Kidney tubule cell (primary cell): ENCODE measurements at places on chromosomes 1 and 21.
A peak's percentile ranks its signal among the peaks of the same experiment; 100 is the strongest.

DNA sequence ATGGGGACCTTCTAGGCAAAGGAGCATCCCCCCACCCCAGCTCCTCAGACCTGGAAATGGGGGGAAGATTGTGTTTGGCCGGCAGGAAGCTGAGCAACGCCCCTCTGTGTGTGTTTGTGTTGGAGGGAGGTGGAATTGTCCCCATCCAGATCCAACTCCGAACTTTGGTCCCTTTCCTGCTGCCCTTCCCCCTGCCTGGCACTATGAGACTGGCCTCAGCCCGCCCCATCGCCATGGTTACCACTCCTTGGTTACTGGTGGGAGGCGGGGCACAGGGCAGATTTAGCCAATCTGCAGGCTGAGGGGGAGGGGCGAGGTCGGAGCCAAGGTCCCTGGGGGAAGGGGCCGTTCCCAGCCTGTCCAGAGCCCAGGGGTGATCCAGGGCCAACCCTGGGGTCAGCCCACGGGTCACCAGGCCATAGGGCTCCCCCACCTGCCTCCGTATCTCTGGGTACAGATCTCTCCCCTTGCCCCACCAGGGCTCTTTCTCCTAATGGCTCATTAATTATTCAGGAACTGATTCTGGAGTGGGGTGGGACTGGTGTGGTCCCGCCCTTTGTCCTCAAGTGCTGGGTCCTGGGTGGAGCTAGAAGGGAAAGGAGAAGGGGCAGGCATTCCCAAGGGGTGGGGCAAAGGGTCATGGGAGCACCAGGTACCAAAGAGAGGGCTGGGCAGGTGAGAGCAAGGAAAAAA, 15.2 kb downstream of the PTPRF start:
- DNase-seq, result peak; percentile 66

GRCh38 chr1:160429702-160430535, 29.6 kb downstream of the VANGL2 start:
- no peak for DNase-seq

DNA sequence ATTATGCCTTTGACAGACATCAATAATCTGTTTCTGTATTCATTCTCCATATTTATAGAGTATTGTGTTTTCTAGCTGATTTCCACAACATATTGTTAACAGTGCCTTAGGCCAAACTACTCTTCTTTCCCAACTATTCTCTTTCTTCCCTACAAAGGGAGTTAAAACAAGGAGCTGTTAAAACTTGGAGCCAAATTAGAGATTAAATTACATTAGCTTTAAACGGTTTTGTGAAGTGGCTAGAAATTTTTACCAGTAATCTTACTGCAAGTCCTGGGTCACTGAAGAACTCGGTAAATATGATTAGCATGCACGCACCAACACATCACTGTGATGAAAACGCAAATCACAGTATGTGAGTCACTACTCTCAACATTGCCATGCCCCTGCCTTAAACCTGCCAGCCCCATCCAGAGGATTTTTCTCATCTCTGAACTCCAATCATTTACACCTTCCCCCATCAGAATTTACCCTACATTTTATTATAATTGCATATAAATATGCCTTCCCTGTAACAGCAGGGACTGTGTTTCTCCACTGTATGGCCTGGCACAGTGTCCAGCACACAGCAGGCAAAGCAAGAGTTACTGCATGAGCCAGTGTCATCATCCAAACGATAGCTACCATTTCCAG, 1.5 kb upstream of the PRDX6 start:
- DNase-seq, result peak; percentile 41

GRCh38 chr1:27726173-27727044, 648 bp downstream of the FAM76A start:
- peak; percentile 57 for DNase-seq

DNA sequence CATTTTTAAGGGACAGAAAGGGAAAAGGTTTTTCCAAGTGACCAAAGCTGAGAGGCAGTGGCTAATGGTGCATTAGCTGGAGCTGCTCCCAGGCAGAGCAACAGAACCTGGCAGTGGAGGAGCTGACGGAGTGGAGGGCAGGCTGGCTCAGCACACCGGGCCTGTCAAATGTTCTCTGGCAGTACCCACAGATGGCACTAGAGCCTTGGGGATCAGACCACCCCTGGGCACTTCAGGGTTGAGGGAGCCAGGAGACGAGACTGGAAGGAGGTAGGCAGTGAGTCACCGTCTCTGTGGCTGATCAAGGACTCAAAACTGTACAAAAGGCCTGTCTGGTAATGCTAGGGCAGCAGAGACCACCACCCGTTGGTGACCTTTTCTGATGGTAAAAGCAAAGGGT, 121.7 kb upstream of the KIAA0040 start:
- DNase-seq, result peak; percentile 34

- no peak for DNase-seq
These were observed 22.1 kb upstream of the ATF3 start for GRCh38 chr1:212586206-212587015.

- no peak for DNase-seq
These were observed 1.7 kb upstream of the CLDN14 start for GRCh38 chr21:36481639-36482038.
